ENCODE measurements at places on chromosomes 2 and 18.

- no peak for DNase-seq
Measured at GRCh38 chr2:98347298-98348065, 1.2 kb downstream of the CNGA3 start.

- no peak for DNase-seq
Measured at GRCh38 chr2:229409751-229410181, 138.7 kb upstream of the PID1 start.

GRCh38 chr2:106997204-106997603 is 111.2 kb upstream of the ST6GAL2 start:
- no peak for DNase-seq

GRCh38 chr2:172978063-172978383 is 97.6 kb upstream of the MAP3K20 start:
- DNase-seq = no peak

DNA sequence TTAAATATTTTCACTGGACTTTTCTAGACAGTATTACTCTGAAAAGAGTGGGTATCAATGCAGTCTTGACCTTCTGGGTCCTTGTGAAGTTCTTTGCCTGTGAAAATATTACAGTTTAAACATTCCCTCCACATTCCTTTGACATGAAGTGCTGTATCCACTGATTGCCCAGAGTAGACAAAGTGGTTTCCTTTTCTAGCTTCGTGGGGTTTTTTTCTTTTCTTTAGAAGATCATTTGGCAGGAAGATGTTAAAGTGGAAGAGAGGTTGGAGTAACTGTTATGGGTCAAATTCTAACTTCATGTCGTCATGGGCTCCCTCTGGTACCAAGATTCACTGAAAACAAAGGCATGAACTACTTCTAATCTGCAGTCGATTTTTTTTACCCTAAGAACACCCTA is 496.9 kb downstream of the EPHA4 start:
- DNase-seq = no peak

GRCh38 chr18:35917043-35917442 is 55.4 kb upstream of the RMP24 start:
- no peak for DNase-seq

- no peak for DNase-seq
Measured at GRCh38 chr2:75204833-75205232, 5.5 kb upstream of the TACR1 start.

DNA sequence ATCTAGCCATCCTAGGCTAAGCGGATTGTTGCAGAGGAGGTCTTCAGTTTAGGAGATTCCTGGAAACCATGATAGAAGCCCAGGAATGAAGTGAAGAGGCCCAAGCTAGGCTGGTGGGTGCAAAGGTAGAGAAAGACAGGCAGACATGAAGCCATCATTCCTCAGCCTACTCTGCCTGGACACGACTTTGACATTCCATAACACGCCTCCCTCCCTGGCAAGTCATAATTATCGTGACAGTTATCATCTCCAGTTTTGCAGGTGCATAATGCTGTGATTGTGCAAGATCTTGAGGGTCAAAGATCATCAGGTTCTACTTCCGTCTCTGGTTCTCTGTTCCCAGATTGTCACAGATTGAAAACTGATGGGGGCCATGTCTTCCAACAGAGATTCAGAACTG is 15.2 kb upstream of the FZD5 start:
- DNase-seq = no peak

DNA sequence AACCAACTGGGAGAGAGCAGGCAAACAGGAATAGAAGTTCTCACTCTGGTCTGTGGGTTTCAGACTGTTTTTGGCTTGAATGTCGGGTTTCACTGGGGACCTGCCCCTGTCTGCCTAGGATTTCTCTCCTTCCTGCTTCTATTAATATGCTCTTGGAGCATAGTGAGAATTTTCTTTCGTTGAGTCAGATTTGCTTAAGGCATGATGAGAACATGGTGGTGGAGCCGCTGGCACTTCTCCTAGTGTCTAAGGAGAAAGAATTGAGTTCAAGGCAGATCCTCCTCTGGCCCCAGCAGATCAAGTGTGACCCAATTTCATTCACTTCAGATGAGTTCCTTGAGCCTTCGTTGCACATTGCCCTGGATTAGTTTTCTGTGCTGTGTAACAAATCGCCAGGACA is 103.9 kb upstream of the HS6ST1 start:
- no peak for DNase-seq

DNA sequence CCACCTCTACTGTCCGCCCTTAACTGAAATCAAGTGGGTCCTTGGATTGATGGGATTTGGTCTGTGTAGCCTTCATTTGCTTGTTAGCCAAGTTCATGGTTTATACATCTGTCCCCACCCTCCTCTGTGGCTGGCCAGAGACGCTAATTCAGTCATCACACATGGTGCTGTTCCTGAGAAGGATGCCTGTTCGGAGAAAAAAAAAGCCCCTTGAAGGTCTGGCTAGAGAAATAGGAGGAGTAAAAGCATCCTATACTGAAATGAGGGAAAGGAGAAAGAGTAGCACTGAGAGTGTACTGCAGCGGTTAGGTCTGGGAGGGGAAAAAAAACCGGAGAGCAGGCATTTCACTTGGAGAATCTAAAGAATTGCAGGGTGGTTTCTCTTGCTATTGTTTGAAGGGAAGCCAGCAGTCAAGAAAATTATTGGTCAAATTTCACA is 180.6 kb upstream of the EPAS1 start:
- DNase-seq = no peak

DNA sequence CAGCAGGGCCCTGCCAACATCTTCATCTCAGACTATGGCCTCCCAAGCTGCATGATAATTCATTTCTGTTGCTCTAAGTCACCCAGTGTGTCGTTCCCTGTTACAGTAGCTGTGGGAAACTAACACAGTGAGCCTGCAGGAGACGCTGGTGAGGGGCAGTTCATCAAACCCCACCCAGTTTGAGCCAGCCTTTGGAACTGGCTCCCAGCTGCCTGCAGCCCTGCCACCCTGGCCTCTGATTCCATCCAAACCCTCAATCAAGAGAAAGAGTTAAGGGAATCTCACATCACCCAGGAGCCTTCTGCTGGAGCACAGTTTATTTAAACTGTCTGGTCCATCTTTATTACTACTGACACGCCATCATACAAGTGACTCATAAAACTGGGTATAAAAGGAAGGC is 64.9 kb upstream of the ZCCHC2 start:
- no peak for DNase-seq

DNA sequence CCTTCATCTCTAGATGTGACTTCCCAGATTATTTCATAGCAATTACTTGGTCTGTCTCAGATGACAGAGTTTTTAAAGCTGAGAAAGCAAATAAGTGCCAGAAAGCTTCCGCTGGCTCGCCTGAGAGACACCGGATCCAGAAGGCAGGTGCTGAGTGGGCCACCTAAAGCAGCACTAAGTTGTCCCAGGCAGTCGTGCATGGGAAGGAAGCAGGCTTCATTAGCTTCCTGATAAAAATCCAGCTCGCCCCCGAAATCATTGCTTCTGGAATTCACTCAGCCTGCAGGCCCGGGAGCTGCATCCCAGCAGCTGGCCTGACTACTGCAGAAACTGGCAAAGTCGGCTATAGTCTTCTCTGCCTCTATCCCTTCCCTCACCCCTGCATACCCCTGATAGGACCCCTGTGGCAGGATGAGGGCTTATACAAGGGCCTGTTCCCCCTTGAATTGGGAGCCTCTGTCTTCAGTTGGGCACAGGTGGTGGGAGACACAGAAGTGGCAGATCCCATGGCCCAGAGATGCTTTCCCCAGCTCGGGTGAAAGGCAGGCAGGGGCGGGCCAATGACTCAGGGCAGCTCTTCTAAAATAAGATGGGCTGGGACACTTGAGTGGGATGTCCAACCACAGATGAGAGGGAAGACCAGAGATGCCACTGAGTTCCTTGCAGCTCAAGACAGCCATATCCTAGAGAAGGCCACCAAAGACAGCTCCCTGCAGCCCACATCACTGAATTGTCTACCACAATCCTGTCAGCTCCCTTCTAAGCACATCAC is 262.4 kb upstream of the PKDCC start:
- DNase-seq = no peak

DNA sequence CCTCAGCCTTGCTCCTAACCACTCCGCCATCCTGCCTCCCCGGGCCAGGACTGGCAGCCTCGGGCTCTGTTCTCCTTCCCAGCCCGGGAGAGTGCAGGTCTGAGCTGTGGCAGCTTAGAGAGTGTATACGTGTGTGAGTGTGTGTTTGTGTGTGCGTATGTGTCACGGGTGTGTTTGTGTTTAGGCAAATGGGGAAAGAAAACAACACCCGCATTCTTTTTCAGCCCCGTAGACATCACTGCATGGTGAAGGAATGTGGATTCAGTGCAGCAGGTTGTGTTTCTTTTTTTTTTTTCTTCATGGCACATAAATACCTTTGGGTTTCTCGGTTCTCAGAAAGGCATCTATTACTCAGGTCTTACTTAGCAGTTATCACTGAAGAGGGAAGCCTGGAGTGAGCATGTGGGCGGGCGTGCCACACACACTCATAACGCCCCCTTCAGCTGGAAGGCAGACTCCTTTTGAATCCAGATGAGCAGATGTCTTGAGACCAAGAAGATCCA is 44.2 kb downstream of the GLI2 start:
- no peak for DNase-seq

GRCh38 chr18:33744032-33744697 is 166.1 kb downstream of the ASXL3 start:
- no peak for DNase-seq

- no peak for DNase-seq
Measured at GRCh38 chr2:205734436-205735037, 52.2 kb downstream of the NRP2 start.

DNA sequence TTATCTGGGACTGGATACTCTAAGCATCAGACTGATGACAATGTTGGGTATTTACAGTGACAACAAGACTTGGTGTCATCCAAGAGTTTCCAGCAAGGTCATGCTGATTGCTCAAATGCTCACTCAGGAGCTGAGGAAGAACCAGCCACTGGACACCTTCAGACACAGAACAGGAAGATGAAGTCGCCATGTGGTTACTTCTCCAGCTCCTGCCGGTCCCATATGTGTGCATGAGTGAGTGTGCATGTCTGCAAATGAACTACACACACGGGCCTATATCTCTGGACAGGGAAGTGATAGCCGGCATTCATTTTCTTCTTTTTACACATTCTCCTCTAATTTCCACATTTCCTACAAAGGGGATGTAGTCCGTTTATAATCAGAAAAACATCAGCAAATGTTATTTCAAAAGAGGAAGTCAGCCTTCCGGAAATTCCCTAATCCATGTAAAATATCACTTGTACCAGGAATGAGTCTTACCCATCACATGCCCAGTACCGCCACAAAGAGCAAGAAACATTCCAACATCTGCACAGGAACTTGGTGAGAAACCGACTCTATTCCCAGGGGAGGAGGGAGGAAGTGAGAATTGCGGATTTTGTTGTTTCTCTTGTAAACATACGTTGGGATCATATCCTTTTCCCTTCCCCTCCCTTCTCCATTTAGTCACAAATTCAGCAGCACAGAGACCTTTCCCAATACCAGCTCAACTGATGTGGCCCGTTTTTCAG is 10.8 kb downstream of the RFX8 start:
- DNase-seq = no peak

DNA sequence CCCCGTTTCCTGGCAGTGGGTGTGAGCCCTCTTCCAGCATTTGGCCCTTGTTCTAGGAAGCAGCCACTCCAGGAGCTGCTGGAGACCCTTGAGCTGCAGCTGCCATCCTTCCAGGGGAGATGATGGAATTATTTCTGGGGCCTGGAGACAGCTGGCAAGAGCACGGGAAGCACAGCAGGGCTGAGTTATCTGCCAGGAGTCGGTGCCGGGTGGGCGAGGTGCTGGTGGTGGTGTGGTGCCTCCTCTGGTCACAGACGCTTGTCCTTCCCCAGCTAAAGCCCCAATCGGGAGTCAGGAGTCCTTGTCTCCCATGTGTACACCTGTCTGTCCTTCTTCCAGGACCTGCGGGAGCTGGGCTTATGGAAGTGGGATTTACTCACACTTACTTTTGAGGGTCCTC is 36.0 kb downstream of the DPYSL5 start:
- no peak for DNase-seq

DNA sequence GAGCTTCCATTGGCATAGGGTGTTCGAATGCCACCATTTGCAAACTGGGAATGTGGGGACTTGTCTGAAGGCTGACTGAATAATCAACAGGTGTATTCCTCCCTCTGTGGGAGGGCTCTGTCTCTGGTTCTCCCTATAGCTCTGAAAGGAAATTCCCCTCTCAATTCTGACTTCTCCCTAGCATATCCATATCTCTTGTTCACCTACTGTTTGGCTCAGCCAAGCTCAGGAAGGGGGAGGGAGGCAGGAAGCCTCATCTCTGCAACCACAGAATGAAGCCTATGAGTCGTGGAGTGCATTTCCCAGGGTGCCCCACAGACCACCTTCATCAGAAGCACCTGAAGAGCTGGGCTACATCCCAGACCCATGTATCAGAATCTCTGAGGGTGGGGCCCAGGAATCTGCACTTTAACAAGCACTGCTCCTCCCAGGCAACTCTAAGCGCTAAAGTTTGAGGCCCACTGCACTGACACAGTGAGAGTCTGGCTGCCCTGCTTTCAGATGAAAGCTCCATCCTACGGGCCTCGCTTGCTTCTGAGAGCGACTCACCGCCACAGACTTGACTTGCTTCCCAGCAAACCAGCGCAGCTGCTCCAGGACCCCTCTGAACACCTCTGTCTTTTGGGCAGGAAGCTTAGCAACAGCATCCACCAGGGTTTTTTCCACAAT is 32.0 kb downstream of the XDH start:
- DNase-seq = no peak

GRCh38 chr2:100974712-100975520 is 27.2 kb upstream of the RPL31 start:
- DNase-seq = no peak

- no peak for DNase-seq
Measured at GRCh38 chr2:241036964-241037421, 38.6 kb downstream of the SNED1 start.

DNA sequence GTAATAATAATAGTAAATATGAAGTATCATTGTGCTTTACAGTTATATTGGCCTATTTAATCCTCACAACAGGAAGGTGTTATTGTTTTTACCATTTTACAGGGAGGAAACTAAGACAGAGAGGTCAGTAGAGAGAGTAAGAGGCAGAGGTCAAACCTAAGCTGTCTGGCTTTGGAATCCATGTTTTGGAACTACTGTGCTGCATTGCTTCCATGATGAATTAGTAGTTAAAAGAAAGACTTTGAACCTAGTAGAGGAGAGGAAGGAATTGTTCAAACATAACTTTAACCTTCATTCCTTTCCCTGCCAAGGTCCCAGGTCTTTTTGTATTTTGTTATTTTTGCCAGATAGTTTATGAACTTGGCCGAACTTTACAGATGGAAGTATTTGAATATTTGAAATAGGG is 80.9 kb downstream of the PHLPP1 start:
- no peak for DNase-seq

- no peak for DNase-seq
Measured at GRCh38 chr2:84844141-84844540, 36.7 kb downstream of the TRABD2A start.

- no peak for DNase-seq
Measured at GRCh38 chr2:144310889-144311608, 208.9 kb downstream of the ZEB2 start.

All from CD4-positive, alpha-beta T cell treated with Interleukin-12 subunit alpha and Interleukin-12 subunit beta, for 1 hour (primary cell).